NCI-H1105 (cell line): ENCODE measurements at places on chromosomes 4 and X.

DNA sequence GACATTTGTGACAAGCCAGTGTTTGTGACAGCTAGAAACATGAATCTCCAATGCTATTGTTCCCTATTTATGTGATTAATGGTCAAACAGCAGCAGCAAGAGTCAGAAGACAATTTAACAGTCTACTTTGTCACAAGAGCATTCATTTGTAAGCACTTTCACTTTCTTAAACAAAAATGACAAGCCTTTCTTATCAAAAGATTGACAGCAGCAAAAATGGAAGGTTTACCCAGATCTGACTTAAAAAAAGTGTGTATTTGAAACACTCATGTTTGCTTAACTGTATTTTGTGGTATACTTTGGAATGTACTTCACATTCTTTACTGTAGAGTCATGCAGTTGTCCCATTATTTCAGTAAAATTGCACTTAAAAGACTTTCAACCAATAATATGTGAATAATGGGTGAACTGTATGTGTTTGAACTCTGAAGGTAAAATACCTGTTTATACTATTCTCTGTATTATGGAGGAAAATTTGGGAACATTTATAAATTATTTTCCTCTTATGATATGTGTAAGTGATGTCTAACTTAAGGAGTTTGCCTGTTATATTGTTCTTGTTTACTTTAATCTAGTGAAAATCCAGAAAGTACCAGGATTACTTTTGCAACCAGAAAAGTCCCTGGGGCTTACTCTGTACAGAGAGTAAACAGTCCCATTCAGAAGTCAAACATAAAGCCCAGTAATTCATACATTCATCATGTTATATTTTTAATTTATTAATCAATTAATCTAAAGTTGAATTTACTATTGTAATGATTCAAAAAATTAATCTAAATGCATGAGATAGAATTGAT is 314.9 kb upstream of the TRAM1L1 start:
- no peak for DNase-seq

DNA sequence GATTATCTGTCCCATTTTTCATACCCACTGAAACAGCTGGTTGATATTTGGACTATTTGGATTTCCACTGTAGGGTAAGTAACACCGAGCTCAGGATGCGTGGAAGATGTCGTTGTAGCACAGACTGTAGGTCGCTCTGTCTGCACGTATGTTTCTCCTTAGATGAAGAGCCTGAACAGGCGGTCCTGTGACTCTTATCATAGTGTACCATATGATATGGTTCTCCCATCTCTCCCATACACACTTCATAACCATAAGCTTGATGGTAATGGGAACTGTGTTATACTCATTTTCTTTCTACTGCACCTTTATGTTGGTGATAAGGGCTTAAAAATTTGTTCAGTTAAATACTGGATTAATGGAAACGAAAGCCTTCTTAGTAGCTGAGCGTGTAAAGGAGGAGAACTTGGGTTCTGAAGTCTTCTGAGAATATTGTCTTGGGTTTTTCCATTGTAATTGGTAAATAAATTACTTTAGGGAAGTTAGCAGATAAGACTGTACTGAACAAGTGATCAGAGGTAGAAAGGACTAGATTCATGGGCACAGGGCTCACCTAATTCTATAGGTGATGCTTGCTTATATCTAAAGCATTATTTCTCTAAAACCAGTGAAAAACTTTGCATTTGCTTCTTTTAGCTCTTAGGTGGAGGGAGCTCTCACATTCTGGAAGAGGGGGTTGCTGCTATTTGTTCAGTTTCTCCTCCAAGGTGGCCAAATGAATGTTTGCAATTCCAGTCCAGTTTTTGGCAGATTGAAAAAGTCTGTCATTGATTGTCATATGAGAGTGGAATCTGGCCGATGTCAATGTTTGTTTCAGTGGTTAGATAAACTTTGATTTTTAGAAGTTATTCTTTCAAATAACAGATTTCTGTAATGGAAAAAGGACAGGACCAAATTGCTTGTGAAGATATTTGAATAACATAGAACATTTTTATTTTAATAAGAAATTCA is 15.8 kb downstream of the SMAD1 start:
- no peak for DNase-seq

- DNase-seq: no peak
Measured at GRCh38 chr4:116272336-116272735, 813.0 kb downstream of the TRAM1L1 start.

DNA sequence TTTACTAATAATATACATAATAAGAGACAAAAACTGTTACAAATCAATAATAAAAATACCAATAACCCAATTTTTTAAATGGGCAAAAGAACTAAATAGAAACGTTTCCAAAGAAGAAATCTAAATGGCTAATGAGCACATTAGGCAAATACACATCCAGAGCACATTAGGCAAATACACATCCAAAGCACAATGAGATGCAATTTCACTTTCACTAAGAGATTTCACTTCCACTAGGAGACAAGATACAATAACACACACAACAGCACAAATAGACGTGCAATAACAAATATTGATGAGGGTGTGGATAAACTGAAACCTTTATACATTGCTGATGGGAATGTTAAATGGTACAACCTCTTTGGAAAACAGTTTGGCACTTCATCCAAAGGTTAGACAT is 250.7 kb downstream of the ARAP2 start:
- no peak for DNase-seq

- DNase-seq: no peak
Measured at GRCh38 chr4:128311659-128312403, 24.2 kb upstream of the PGRMC2 start.

DNA sequence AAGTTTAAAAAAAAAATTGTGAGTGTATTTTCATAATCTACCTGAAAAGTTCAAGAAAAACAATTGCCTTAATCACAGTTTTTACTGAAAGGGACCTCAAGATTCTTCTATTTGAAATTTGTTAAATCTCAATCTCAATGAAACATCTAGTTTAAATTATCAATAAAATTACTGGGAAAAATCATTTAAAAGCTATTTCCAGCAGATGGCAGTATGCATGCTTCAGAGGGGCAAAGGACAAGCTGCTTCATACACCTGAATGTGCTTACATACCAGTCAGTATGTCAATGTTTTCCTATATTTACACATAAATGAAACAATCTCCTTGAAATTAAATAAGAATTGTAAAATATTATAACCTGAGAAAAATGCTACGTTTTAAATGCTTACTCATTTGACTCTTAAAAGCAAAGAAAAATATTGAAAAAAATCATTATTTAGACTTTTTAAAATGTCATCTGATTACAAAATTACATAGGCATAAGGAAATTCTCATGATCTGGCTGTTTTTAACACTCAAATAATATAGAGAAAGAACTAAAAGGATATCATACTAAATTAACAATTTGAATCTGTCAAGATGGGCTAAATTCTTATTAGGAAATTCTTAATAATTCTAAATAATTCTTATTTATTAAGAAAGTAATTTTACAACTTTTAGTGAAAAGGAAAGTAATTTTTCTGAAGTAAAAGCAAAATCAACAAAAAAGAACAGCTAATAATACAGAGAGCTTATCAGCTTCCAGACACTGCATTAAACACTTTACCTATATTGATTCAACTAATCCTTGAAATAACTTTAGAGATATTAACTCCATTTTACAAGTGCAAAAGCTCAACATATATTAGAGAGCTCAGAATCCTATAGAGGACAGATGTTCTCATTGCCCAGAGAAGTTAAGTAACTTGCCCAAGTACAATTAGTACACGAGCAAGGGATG is 242.1 kb downstream of the ADAMTS3 start:
- DNase-seq: no peak

DNA sequence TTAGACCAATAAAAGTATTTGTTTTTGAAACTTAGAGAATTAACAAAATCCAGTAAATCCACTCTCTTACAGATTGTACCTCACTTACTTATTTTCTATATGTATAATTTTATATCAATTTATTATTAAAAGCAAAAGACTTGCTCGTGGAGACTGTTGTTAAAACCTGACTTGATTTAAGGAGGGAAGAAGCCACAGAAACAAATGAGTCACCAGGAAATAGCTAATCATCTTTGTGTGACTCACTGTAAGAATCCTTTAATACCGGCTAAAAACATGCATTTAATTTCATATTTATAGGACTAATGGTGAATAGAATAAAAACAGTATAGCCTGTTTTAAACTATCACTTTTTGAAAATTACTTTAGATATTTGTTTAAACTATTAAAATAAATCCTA is 29.9 kb upstream of the UBE2NL start:
- no peak for DNase-seq
